ENCODE measurements at places on chromosomes 6 and 20.

- no peak for DNase-seq
Measured at GRCh38 chr20:40690836-40691565, 2.0 kb upstream of the MAFB start.

DNA sequence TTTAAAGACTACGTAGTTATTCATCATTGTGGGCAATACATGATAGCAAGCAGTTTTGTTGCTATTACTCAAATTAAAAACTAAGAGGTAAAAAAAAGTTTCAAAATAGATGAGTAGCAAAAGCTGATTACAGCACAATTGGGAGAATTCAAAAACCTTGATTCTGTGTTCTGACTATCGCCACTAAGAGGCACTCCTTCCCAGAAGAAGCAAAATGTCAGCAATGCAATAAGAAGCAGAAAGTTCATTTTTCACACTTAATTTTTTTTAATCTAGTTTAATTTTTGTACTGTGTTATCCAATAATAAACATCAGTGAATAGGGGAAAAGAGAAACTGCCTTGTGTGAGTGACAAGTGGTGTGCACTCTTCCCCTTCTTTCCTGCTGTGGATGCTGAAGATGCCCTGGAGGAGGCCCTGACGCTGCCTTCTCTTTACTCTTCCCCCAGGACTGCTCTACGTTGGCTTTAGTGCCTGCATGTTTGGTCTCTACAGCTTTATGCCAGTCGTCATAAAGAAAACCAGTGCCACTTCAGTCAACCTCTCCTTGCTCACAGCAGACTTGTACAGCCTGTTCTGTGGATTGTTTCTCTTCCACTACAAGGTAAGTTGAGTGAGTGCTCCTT, 263.2 kb upstream of the PLN start:
- no peak for DNase-seq

- DNase-seq = no peak
Measured at GRCh38 chr6:83257791-83258190, 64.6 kb downstream of the RWDD2A start.

GRCh38 chr6:166202321-166202733, 34.7 kb upstream of the TBXT start:
- no peak for DNase-seq

DNA sequence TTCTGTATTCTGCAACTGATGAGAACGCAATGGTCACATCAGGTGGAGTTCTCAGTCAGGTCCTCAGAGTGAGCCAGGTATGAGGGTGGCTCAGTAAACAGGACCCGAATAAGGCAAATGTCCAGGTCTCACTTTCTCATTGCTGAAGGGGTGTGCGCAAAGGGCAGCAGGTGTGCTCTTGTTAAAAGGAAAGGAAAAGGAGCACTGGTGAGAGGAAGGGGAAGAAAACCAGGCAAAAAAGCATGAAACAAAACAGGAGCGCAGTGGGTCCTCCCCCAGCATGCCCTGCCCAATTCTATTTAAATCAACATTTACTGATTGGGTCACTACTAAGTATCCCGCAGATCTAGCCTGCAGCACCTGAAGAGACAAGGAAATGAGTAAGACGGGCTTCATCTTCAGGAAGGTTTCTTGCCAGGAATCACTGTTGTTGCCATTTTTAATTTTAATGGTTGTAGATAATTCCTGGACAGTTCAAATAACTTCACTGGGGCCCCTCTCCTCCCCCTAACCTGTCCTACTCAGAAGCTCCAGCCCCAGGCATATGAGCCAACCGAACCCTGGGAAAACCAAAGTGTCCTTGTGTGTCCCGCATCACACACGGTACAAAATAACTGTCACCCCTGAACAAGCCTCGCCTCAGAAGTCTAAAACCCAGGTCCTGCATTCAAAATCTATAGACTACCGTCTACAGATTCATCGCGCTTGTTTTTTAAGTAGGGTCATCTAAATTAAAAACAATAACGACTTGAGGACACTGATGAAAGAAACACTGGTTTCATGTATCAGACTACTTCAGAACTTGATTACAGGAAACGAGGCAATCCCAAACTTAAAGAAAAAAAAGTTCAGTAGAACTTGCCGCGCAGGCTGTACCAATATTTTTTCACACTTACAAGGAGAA, 980 bp downstream of the MBOAT1 start:
- no peak for DNase-seq

DNA sequence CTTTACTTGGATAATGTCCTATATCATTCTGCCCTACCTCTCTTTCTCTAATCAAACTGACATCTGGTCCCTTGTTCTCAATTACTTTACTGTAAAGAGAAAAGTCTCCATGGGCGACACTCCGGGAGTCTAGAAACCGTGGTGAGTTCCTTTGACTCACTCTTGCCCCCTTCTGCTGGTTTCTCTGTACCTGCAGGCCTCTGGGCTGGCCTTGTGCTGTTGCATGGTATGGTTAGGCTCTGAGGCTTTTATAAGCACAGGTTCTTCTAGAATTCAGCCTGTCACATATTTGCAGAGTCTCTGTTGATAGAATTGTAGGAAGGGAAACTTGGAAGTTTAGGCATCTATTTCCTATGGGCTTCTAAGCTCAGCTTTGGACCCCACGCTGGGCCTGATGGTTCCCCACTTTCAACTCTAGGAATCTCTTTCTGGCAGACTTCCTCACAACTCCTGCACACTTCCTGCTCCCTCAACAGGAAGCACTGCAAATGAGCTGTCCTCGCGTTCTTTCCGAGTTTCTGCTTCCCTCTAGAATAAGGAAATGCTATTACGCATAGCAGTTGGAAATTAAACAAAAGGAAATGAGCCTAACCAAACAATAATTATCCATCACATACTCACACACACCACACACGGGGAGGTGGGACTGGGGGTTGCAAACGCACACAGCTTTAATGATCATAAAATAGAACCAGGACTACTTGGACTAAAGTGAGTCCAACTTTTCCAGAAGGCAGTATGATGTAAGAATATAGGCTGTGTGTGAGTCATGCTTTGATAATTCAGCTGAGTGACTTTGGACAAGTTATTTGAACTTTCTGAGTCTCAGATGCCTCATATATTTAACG, 683.3 kb downstream of the QKI start:
- DNase-seq = no peak

GRCh38 chr6:71510057-71510713, 221.6 kb downstream of the OGFRL1 start:
- DNase-seq = no peak

- DNase-seq = no peak
Measured at GRCh38 chr20:36881331-36881730, 5.4 kb downstream of the TLDC2 start.

GRCh38 chr6:159979136-159979874, 10.4 kb downstream of the IGF2R start:
- DNase-seq = peak; percentile 55

DNA sequence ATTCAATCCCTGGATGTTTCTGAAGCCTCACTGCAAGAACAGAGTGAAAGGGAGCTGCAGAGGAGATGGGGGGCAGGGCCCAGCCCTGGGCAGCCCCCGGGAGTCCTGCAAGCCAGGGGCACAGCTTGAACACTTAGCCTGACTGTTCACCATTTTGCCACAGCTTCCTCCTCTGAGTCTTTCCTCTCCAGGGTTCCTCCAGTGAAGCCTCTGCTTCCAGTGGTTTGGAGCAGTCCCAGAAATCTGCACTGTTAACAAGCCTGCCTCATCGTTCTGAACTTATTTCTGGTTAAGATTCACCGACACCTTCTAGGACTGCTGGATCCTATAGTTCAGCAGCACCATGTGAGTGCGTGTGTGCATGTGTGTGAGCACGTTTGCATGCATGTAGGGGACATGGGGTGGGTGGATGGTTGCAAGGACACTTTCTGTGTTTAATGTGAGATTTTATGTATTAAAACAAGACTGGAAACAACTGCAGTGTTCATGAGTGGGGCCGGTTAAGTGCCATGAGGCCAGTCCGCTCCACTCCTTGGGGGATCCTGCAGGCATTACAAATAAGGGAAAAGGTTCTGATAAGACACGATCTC, 24.6 kb downstream of the CEBPB start:
- no peak for DNase-seq

DNA sequence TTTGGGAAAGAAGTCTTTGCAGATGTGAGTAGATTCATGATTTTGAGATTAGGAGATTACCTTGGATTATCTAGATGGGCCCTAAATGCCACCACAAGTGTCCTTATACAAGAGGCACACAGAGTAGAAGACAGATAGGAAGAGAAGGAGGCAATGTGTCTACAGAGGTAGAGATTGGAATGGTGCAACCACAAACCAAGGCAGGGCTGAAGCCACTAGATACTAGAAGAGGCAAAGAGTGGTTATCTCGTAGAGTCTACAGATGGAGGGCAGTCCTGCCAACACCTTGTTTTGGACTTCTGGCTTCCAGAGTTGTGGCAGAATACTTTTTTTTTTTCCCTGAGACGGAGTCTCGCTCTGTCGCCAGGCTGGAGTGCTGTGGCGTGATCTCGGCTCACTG, 138.3 kb upstream of the AKIRIN2 start:
- DNase-seq = no peak

GRCh38 chr6:112296122-112296521, 41.8 kb upstream of the LAMA4 start:
- no peak for DNase-seq

DNA sequence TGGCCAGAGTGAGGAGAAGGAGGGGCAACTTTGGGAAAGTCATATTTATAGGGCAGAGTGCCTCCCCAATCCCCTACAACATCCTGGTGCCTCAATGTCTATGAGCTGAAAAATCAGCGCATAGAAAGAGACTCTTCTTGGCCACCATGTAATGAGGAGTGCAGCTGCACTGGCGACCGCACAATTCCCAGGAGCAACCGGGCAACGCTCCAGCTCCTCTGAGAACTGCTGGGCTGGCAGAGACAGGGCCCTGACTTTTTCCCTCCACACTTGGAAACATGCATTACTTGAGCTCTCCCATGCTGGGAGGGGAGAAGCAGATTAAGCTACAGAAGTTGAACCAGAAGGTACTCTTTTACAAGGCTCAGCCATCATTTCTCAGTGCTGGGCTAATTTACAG, 31.4 kb upstream of the MARCKS start:
- no peak for DNase-seq
